NCI-H1417 (cell line): ENCODE measurements at places on chromosomes 3 and 15.

GRCh38 chr3:2810723-2811122, 299.5 kb downstream of the IL5RA start:
- no peak for DNase-seq

DNA sequence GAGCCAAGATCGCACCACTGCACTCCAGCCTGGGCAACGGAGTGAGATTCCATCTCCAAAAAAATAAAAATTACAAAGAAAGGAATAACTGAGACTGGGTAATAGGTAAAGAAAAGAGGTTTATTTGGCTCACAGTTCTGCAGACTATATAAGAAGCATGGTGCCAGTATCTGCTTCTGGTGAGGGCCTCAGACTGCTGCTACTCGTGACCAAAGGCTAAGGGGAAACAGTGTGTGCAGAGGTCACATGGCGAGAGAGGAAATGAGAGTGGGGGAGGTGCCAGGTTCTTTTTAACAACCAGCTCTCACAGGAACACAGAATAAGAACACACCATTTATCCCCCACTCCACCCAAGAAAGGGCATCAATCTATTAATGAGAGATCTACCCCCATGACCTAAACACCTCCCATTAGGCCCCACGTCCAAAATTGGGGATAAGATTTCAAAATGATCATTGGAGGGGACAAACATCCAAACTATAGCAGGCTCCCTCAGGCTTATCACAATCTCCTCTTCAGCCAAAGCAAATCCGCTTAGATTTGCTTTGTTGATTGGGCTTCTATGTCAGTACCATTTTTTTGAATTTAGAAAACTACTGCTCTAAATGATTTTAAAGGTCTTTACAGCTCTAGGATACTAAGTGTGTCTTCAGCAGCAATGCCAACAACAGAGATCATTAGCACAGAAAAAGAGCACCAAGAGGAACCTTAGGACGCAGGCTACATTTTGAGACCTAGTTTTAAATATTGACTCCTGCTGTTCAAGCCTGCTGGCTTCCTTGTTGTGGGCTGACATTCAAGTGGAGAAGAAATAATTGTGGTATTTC, 84.2 kb upstream of the TBL1XR1 start:
- peak; percentile 85 for DNase-seq

- DNase-seq, result peak; percentile 14
These were observed 243.9 kb upstream of the UMPS start for GRCh38 chr3:124486324-124486723.

DNA sequence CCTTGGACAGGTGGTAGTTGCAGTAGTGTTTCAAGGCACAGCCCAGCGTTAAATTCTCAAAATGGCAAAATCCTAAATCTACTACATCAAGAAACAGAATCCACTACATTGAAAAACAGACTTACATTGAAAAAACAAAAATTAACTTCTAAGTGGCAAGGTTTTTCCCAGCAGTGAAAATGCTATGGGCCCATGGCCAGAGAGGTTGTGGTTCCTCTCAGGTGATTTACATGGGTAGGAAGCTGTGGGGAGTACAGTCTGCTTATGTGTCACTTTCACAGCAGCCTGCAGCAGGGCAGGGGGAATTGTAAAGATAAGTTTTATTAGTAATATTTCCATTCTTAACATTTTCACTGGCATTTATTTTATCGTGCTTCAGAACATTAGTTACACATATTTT, 24.9 kb downstream of the TTC14 start:
- no peak for DNase-seq

DNA sequence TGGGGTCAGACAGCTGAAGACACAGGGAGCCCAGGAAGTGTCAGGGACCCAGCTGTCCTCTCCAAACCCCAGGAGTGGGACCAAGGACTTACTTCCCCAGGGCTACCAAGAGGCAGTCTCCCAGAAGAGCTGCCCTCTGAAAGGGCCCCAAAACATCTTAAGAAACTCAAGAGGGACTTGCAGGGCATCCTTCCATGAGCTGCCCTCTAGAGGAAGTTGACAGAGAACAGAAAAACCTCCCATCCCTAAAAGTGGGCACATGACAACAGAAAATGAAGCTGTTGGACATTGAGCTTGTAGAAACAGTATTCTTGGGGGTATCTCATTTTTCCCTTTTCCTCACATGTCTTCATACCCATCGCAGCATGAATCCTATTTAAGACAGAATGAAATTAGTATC, 58.9 kb downstream of the MECOM start:
- DNase-seq, result no peak

DNA sequence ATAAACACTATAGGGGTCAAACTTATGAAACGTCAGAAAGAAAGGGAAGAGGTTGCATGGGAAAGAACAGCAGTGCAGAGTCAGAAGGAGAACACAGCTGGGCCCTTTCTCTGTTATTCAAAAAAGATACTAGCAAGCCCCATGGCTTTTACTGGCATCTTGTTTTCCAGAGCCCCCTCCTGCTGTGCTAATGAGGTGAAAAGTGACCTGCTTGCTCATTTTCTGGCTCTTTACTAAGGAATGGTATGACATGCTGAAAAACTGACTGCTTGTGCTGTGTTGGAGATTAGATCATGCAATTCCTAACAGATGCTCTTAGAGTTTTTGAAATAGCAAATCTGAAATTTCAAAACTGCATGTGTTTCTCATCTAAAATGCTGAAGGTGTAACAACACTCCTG, 541.6 kb upstream of the ALCAM start:
- DNase-seq, result peak; percentile 90

DNA sequence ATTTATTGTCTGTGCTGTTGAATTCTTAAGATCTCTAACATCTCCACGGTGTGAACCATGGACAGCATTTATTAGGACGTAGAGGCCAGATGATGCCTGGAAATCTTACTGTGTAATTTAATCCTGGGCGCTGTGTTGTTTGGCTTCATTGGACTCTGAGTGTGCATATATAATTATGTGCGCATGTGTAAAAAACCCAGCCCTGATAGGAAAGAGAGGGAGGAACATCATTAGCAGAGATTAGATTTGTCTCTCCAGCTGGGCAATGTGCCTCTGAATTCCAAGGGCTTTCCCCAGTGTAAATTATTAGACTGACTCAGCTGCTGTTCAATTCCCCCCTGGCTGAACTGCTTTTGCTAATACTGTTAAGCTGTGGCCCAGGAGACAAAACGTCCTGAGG, 39.6 kb downstream of the MAP3K13 start:
- peak; percentile 98 for DNase-seq

GRCh38 chr15:29278436-29279105, 8.9 kb upstream of the NSMCE3 start:
- DNase-seq, result no peak

GRCh38 chr3:25689226-25689625, 24.5 kb upstream of the TOP2B start:
- no peak for DNase-seq

DNA sequence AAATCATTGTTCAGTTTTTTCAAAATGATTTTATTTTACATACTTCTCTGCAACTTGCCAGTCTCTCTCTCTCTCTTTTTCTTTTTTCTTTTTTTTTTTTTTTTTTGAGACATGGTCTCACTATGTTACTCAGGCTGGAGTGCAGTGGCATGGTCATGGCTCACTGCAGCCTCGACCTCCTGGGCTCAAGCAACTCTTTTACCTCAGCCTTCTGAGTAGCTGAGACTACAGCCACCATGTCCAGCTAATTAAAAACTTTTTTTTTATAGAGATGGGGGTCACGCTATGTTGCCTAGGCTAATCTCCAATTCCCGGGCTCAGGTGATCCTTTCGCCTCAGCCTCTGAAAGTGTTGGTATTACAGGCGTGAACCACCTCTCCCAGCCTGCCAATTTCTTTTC, 12.1 kb upstream of the ARID3B start:
- DNase-seq, result no peak

DNA sequence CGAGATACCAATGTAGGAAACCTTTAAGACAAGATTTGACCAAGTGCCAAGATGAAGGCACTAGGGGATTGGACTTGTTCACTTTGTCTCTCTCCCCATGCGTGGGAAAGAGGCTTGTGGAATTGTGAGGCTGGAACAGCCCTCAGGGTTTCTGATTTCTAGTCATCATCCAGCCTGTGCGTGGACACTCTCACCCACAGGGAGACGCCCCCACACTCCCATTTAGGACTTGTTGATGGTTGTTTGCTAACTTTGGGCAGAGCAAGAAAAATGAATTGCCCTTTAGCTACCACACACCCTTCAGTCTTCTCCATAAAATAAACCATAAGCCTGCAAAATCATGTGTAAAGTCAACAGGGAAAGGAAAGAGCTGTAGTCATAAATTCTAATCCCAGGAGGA, 18.4 kb downstream of the ACKR2 start:
- no peak for DNase-seq

- DNase-seq, result no peak
These were observed 5.1 kb downstream of the ACAA1 start for GRCh38 chr3:38131621-38132369.

GRCh38 chr3:20395692-20396091, 209.7 kb upstream of the SGO1 start:
- no peak for DNase-seq

DNA sequence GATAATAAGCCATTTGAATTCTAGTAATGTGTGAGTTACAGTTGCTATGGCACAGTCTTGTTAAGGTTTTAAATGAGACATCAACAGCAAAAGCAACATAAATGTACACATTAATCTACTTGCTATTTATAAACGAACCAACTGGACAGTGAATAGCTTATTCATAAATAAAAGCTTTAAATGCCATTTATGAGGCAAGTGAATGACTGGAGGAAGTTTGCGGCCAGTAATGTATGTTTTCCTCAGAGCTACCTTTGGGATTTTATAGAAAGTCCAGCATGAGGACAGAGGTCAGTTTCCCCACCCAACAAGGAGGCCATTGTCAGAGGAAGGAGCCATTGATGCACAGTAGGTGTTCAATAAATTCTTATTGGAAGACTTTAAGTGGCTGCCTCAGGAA, 48.0 kb upstream of the PXYLP1 start:
- DNase-seq, result no peak

DNA sequence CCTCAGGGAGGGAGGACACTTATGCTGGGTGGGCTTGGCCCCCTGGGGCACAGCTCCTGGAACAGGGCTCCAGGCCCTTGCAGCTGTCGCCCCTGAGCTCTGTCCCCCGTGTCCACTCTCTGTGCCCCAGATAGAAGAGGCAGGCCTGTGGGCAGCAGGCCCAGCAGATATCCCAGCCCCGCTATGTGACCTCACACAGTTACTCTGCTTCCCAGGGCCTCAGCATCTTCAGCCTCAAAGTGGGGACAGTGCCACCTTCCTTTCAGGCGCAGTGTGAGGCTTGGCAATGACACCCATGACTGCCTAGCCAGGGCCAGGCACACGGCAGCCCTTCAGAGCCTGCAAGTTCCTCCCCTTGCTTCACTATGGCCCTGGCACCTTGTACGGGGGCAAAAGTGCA, 98.4 kb downstream of the IQSEC1 start:
- no peak for DNase-seq

GRCh38 chr3:99319450-99319849, 318.9 kb upstream of the COL8A1 start:
- DNase-seq, result no peak

DNA sequence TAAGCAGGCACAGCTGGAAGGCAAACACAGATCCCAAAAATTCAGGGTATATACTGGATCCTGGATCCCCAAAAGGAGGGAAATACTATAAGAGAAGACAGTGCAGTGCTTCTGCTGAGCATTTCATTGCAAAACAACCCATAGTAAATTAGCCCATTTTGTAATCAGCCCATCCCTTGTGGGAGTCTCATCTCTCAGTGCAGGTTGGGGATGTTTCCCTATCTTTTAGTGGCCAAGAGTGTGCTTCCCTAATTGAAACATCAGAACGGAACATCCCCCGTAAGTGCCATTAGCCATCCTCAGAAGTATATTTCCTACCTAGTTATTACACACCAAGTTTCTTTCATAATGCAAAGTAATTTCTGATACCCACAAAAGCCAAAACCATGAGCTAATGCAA, 11.2 kb upstream of the MTMR14 start:
- DNase-seq, result no peak

- no peak for DNase-seq
These were observed 196.8 kb downstream of the ADAMTSL3 start for GRCh38 chr15:83850501-83851245.

DNA sequence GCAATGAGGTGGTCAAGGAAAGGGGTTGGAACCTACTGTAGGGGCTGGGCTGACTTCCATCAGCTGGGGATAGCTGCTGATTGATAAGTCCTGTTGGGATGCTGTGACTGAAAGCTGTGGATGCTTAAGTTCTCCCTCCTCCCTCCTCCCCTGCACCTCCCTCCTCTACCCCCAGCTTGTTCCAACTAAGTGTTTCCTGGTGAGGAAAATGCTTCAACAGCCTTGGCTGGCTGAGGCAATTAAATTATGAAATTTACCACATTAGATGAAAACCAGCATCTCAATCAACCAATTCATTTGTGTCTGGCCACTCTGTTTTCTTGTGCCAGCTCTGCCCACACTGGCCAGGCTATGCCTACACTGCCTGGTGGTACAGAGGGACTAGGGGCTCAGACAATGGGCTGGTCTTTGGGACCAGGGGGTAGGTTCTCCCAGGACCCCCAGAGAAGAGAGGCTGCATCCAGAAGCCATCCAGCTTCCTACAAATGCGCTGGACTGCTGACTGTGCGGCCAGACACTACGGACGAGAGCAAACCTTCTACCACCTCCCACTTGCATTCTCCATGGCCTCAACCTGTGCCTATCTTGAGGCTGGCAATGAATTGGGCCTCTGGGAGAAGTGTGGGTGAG, 2.5 kb downstream of the KLHL25 start:
- DNase-seq, result no peak

DNA sequence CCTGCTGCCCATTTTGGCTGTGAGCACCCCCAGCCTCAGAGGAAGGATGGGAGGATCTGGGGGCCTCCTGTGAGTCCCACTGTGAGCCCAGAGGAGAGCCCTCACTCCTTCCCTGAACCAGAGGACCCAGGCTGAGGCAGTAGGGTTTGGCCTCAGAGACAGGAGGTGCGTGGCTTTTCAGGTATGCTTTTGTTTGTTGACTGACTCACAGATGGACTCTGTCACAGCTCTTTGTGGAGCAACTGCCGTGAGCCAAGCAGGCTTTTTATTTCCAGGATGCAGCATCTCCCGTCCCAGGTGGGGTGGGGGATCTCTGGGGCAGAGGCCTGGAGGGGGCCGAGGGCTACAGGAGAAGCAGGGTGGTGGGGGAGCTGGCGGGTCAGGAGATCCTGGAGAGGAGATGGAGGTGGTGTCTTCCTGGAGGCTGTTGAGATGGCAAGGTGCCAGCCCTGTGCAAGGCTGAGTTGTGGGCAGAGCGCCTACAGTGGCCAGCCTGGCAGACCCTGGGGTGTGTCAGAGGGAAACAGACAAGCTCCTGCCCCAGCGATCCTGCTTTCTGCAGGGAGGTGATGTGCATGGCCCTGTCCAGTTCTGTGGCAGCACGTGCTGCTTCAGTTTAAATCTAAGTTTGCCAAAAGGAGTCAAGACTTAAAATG, 24.0 kb downstream of the PLXNA1 start:
- DNase-seq, result no peak

- DNase-seq, result no peak
These were observed 646 bp downstream of the HRH1 start for GRCh38 chr3:11154953-11155325.

- peak; percentile 53 for DNase-seq
These were observed 26.9 kb upstream of the LINGO1 start for GRCh38 chr15:77659350-77660321.

DNA sequence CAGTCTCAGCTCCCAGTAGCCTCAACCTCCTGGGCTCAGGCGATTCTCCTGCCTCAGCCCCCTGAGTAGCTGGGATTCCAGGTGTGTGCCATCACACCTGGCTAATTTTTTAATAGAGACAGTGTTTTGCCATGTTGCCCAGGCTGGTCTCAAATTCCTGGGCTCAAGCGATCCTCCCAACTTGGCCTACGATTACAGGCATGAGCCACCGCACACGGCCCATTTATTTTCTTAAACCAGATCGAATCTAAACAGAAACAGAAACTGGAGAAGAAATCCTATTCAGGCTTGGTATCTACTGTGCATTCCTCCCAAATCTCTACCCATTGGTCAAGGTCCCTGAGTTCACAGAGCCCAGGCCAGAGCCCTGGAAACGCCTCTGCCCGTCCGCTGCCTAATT, 74.2 kb downstream of the PGPEP1L start:
- DNase-seq, result no peak
